ENCODE measurements at places on chromosomes 7 and 10. TPM values are rescaled to one million over a fixed set of nuclear protein-coding genes. Genes with fewer than 3 reads are reported as not detected.

GRCh38 chr10:132366499-132366898 lies 30.5 kb upstream of the PWWP2B start:
- DNase-seq = no peak

Gene NPSR1
- not detected for total RNA-seq

DNA sequence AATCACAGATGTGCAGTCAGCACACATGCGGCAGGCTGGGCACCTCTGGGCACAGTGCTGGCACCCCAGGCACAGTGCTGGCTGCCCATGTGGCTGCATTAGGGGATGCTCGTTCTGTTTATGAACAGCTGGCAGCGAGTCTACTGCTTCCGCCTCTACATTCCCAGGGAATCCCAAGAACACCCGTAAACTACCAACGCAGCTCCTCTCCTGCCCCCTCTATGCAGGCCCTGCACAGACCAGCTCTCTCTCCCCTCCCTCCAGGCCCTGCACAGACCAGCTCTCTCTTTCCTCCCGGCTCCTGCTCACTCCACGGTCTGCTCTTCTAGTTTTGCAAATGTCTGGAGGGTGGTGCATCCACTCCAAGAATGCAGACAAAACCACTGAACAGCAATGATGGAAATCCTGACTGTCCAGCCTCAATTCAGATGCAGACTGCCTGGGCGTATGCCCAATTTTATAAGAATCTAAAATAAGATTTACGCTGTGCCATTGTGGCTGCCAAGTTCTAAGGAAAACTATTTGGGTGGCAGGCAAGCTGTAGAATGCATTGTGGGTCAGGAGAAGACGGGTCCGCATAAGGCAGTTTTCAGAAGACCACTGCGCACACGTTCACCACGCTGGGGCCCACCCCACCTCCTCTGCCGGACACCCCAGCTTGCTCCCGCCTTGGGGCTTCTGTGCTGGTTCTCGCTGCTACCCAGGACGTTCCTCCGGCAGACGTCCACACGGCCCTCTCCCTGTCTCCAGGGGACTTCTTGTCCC lies 234.6 kb downstream of the ZMYND11 start:
- no peak for DNase-seq

DNA sequence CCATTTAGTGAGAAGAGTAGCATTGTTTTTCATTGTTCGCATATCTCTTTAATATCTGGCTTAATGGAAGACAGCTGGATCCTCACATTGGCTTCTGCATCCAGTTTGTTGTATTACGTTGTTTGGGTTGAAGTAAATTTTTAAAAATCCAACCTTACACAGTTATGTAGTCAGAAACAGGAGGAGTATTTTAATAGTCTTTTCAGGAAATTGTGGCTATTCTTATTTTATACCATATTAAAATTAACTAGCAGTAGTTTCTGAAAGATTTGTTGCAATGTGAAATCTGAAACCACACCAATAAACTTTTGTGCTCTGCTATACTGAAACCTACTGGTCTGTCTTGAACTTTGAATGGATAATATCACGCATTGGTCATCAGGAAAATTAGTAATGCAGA lies 27.9 kb downstream of the MYPN start:
- no peak for DNase-seq

- DNase-seq = no peak
These were observed 69.8 kb downstream of the PRKAG2 start for GRCh38 chr7:151806952-151807775.

Gene GOLGA7B
- total RNA-seq = 0.63 TPM

Measured in omental fat pad (tissue), 4 donors.